ENCODE measurements at places on chromosomes 16 and 17.

- no peak for DNase-seq
Observed at GRCh38 chr16:78879011-78879410, 721.5 kb downstream of the MAF start.

- no peak for DNase-seq
Observed at GRCh38 chr17:17580662-17581470, 10.6 kb downstream of the PEMT start.

GRCh38 chr16:7967996-7968509 lies 622.3 kb downstream of the TMEM114 start:
- no peak for DNase-seq

DNA sequence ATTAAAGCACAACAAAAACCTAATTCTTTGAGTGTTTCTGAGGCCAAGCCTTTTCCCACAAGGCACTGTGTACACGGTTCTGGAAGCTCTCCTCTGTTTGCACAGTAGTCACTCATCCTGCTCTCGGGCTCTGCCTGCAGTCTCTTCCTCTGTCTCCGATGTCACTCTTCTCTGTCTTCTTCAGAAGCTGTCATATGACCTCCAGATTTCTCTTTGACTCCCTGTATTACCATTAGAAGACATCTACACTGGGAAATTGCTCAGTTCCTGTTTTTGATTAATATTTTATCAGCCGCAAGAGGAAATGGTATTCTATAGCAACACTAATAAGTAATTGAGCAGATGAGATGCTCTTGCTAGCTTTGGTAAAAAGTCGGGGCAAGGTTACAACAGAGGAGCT lies 422.9 kb downstream of the WWOX start:
- DNase-seq, result no peak

DNA sequence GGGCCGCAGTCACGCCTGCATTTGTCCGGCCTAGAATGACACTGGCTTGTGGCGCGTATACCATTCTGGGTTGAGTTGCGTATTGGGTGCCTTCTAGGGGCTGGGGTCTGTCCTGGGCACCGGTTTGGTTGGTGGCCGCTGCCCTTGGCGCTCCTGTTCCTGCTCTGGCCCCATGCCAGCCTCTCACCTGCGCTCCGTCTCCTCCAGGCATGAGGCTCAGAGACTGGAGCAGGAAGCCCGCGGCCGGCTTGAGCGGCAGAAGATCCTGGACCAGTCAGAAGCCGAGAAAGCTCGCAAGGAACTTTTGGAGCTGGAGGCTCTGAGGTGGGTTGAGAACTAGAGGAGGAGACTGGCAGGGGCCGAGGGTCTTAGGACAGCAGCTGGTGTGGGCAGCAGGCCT lies 17.4 kb downstream of the CDIPT start:
- no peak for DNase-seq

GRCh38 chr16:83205896-83206295 lies 579.1 kb downstream of the CDH13 start:
- DNase-seq, result no peak

- no peak for DNase-seq
Observed at GRCh38 chr16:3295209-3295608, 10.0 kb downstream of the TIGD7 start.

- DNase-seq, result peak; percentile 59
Observed at GRCh38 chr17:80892019-80892855, 99.4 kb upstream of the CHMP6 start.

DNA sequence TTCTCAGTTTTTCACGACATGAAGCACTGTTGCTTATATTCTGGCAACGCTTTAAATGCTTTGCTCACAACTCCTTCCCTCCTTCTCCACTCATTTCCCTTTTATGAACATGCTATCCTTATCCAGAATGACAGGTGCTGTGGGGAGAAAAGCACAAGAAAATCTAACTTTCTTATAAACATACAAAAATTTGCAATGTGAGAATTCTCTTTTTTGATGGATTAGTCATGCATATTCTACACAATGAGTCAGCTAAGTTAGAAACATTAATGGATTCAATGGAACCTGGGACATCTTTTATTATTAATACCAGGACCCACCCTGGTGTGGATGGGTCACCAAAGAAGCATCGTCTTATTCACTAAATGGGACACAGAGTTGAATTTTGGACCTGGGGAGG lies 234.6 kb upstream of the CDH5 start:
- no peak for DNase-seq

GRCh38 chr16:1647856-1648255 lies 30.2 kb upstream of the JPT2 start:
- DNase-seq, result no peak

GRCh38 chr16:87086156-87086555 lies 231.0 kb downstream of the C16orf95 start:
- DNase-seq, result no peak

GRCh38 chr17:44345454-44346026 lies 438 bp downstream of the GRN start:
- no peak for DNase-seq

DNA sequence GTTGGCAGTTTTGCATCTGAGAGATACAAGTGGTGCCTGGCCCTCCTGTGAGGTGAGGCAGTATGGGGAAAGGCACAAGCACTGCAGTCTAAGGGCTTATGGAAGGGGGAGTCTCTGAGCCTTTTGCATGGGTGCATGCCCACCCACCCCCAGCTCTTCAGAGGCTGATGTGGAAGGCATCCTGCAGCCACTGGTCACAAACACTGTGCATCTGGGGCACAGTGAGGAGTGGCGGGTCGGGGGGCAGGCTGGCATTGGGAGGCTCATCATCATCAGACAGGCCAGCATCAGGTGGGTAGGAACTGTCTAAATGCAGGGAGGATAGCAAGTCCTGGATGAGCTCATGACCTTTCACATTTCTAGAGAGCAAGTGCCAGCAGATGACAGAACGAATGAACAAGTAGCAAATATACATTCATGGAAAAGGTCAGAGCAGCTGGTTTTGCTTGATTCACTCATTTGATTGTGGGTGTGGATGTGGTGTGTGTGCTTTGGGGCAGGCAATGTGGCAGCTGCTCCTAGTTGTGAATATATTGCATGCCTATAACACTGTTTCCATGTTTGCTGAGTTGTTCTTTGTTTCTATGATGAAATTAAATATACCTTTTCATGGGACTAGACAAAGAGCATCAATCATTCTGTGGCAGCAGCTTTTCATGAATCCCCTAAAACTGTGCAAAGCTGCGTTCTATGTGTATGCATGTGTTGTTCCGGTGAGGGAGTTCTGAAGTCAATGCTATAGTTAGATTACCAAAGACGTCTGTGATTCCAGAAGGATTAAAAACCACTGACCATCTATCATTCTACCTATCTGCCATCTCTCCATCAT lies 29.2 kb downstream of the TRIM25 start:
- DNase-seq, result no peak

DNA sequence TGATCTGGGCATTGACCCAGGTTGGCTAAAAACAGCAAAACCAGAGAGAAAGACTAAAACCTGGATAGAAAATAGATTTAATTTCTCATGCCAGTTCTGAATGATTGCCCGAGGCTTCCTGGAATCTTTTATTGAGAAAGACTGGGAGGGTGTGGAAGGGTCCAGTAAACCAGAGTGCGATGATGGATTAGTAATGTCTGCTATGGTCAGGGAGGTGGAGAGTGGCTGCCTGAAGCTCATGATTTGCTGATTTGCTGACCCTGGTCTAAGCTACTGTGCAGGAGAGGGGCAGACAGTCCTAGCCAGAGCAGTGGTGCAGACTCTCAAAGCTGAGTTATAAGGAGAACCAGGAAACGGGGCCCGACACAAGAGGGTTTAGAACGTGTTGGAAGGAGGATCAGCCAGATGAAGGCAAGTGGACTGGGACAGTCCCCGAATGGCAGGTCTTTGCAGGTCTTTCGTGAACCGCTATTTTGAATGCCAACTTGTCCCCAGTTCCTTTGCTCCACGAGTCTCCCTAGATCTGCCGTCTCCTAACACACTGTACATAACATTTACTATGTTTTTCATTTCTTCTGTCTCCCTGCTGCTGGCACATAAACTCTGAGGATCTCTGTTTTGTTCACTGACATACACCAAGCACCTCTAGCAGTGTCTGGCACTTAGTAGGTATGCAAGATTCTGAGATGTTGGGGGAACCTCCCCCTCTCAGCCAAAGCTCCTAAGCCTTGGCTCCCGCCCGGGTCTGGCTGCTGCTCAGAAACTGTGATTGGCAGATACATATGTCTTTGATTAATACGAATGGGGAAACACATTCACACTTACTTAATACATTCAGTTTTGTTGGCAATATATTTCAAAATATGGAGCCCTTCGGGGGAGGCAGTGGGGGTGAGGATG lies 237.3 kb upstream of the TNRC6C start:
- DNase-seq, result no peak

- DNase-seq, result no peak
Observed at GRCh38 chr16:50550035-50550434, 1.8 kb downstream of the NKD1 start.

DNA sequence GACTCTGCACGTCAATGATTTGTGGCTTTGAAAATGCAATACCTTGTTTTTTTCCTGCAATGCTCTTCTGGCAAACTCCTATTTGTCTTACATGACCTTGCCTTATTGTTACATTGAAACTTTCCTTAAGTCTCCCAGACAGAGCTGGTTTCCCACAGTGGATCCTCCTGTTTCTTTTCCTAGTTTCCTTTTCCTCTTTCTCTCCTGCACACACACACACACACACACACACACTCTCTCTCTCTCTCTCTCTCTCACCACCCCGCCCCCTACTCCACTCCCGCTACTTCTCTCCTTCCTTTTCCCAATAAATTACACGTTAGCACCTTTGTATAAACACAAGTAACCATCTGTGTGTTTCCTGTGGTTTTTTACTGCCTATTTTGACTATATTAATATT lies 2.3 kb downstream of the ORC6 start:
- no peak for DNase-seq

- no peak for DNase-seq
Observed at GRCh38 chr16:10760858-10761257, 17.2 kb downstream of the NUBP1 start.

- DNase-seq, result no peak
Observed at GRCh38 chr16:8044796-8045195, 545.5 kb downstream of the TMEM114 start.

- DNase-seq, result no peak
Observed at GRCh38 chr16:70680495-70681381, 5.1 kb downstream of the MTSS2 start.

GRCh38 chr16:53881371-53881770 lies 177.4 kb downstream of the FTO start:
- DNase-seq, result no peak

DNA sequence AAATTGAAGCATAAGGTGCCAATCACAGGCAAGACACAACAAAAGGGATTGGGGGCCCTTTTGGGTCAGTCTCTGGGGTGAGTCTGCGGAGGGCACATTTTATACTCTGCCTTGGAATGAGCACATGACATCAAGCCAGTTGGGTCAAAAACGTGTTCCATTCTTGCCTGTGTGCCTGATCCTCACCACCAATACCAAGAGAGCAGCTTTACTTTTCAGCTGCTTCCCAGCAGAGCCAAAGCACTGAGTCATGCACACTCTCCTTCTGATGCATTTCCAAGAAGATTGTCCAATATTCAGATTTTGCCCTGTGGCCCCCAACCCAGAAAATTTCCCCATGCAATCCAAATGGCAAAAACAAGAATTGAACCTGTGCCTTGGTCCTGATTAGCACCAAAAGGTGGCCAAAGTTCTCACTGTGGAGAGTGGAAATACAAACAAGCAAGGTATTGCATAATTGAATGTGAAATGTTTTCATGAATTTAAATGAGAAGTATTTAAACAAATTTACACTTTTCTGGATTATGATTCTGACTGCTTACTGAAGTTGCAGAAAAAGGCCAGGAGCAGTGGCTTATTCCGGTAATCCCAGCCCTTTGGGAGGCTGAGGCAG lies 217.8 kb upstream of the SOX9 start:
- DNase-seq, result no peak

DNA sequence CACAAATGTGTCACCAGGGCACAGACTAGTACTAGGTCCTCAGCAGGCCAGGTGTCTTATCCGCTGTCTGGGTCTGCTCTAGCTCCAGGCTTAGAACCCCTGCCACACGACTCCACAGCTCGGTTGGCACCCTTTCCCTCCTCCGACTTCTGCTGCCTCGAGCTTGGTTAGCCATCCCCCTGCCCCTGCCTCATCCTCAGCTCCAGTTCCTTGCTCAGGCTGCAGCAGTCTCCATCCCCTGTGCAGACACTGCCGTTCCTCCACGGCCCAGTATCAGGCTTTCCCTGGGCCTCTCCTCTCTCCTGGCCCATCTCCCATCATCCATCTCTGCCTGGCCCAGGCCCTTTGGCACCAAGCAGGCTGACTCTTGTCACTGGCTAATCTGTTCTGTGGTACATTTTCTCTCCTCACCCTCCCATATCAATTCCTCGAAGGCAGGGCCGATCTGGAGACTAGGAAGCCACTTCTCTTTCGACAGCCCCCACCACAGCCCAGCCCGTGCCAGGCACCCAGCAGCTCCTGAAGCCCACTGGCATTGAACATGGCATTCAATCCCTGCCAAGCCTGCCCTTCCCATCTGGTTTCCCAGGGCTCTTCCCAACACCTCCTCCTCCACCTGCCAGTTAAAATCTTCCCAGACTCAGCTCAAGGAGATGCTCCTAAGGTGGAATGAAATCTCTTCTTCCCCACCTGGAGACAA lies 1.4 kb upstream of the GRN start:
- DNase-seq, result no peak

DNA sequence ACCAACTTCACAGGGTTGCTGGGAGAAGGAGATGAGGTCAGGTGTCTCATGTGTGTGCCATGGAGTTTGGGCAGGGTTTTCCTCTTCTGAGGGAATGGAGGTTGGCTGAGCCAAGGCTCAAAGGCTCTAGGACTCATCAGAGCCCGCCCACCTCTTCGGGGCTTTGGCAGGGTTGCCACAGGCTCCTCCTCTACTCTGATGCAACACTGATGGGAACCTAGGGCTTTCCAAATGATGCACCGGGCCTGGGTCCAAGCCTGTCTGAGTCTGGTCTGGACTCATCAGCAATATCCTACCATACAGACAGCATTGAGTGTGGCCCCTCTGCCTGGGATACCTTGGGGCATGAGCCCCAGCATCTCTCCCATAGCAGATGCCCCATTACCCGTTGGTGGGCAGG lies 59.5 kb upstream of the LHX1 start:
- no peak for DNase-seq

DNA sequence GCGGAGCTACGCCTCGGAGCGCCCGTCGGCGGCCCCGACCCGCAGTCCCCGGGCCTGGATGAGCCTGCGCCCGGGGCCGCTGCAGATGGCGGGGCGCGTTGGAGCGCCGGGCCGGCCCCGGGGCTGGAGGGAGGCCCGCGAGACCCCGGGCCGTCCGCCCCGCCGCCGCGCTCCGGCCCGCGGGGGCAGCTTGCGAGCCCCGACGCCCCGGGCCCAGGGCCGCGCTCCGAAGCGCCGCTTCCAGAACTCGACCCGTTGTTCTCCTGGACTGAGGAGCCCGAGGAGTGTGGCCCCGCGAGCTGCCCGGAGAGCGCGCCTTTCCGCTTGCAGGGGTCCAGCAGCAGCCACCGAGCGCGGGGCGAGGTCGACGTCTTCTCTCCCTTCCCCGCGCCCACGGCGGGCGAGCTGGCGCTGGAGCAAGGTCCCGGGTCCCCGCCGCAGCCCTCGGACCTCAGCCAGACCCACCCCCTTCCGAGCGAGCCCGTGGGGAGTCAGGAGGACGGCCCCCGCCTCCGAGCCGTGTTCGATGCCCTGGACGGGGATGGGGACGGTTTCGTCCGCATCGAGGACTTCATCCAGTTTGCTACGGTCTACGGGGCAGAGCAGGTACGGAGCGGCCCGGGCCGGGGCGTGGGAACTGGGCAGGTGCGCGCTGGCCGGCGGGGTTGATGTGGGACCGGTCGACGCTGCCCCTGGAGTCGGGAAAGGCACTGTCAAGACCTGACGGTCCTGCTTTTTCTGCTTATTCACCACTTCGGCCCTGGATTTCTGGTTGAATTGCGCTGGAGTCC lies 861 bp downstream of the RAB11FIP3 start:
- DNase-seq, result no peak

Data from activated gamma-delta T cell treated with anti-CD3 and anti-CD28 coated beads, Interleukin-2, amount 50 U/mL, for 16 hours (primary cell).